ENCODE measurements at places on chromosomes 7 and 10. TPM values are rescaled to one million over a fixed set of nuclear protein-coding genes. Genes with fewer than 3 reads are reported as not detected.

Gene VAX1
- not detected for polyA plus RNA-seq

Gene TET1
- polyA plus RNA-seq = 0.11 TPM

DNA sequence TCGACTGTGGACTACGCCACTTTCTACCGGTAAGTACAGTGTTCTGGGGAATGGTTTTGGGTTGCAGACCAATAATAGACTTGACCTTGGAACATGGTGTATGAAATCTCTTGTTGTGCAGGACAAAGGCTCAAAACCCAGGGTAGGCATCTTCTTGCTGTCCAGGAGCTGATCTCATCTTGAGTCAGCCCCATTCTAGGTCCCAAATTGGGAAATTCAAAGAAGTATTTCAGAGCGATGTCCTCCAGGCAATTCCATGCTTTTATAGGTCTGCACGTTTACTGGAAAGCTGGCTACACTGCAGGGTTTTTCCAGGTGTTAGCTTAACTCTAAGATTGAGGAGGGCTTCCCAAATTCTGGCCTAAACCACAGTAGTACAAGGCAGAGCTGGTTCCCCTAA lies 180.7 kb downstream of the BMPER start:
- no peaks in the 10 kb centered on the region for H3K36me3 ChIP-seq
- no peak overlapping the region for H3K4me3 ChIP-seq
- no peak for DNase-seq
- H3K4me1 ChIP-seq = no peaks in the 10 kb centered on the region

Gene FBXL13
- 0.47 TPM for polyA plus RNA-seq

Gene PRSS1
- 22,582 TPM for polyA plus RNA-seq

DNA sequence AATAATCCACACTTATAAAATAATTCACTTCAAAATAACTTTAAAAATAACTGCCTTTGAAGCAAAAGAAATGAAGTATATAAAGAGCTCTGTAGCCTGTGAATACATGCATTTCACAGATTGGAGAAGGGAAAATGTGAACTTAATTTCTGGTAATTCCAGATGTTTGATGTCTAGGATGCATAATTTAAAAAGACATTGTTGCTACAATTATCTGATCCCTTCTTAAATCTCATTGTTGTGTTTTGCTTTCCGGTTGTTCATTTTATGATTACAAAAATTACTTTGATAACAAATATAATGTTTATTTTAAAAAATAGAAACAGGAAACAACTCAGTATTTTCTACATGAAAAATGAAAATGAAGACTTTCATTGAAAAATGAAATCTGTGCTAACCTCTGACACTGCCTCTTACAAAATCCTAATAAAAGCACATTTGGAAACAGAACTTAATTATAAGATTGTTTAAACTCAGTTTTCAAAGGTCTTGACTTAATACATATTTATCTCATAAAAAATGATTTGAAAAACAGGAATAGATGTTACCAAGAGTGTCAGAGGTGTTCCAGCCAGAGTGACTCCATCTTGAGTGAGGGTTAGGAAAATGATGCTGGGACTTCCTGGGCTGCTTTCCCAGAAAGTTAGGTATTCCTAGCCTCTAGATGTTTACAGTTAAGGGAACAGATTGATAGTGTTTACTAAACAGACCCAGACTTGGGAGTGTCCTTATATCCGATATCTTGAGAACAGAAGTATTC lies 516.6 kb upstream of the SEMA3D start:
- DNase-seq = no peak
- no peak overlapping the region for H3K27ac ChIP-seq
- H3K27me3 ChIP-seq = no peaks in the 10 kb centered on the region
- H3K4me3 ChIP-seq = no peak overlapping the region
- no peaks in the 10 kb centered on the region for H3K4me1 ChIP-seq

GRCh38 chr7:126780993-126781392 lies 471.7 kb downstream of the GRM8 start:
- H3K36me3 ChIP-seq = no peaks in the 10 kb centered on the region
- H3K4me1 ChIP-seq = no peaks in the 10 kb centered on the region
- no peaks in the 10 kb centered on the region for H3K27me3 ChIP-seq
- no peak overlapping the region for H3K4me3 ChIP-seq

DNA sequence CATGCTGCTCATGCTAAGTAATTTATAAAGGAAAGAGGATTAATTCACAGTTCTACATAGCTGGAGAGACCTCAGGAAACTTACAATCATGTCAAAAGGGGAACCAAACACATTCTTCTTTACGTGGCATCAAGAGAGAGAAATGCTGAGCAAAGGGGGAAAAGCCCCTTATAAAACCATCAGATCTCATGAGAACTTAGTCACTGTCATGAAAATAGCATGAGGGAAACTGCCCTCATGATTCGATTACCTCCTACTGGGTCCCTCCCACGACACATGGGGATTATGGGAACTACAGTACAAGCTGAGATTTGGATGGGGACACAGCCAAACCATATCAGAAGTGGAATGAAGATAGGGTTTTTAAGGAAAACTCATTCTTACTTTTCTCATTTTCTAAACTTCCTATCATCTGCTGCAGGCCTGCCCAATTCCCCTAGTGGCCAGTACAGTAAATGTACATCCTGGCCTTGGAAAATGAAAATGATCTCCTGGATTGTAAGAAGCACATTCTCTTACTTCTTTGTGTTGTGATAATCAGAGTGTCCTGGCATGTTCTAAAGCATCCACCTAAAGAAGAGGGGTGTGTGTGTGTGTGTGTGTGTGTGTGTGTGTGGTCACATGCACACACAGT lies 421.5 kb downstream of the LRMDA start:
- no peaks in the 10 kb centered on the region for H3K4me1 ChIP-seq
- DNase-seq = no peak
- no peak overlapping the region for H3K4me3 ChIP-seq
- no peak overlapping the region for H3K27ac ChIP-seq
- no peaks in the 10 kb centered on the region for H3K36me3 ChIP-seq

DNA sequence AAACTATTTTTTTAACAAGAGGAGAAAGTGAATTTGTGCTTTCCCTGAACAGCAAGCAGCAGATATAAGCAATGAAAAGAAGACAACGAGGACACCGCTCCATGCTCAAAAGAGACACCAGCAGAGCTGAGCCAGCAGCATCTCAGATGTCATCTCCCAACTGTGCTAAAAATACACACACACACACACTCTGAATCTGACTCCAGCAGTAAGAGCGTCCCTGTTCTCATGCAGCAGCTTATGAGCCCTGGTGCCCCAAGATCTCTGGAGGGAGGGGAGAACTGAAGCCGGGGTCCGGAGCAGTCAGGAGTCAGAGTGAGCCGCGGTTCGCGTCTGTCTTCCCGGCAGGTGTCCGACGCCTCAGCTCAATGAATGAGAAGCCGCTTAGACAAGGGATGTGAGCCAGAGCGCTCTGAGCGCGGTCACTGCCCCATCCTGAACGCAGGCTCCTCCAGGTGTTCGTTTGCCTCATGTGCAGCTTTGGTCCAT lies 49.2 kb downstream of the SVIL start:
- no peaks in the 10 kb centered on the region for H3K36me3 ChIP-seq
- no peaks in the 10 kb centered on the region for H3K4me1 ChIP-seq
- H3K27me3 ChIP-seq = no peaks in the 10 kb centered on the region
- DNase-seq = no peak

GRCh38 chr10:16439295-16439694 lies 2.5 kb downstream of the PTER start:
- no peak for DNase-seq
- no peaks in the 10 kb centered on the region for H3K27me3 ChIP-seq
- H3K27ac ChIP-seq = peak overlapping the region; percentile 88
- H3K36me3 ChIP-seq = no peaks in the 10 kb centered on the region
- peaks cover 11% of the 10 kb centered on the region for H3K4me1 ChIP-seq

Gene ASIC3
- polyA plus RNA-seq = 8.7 TPM

DNA sequence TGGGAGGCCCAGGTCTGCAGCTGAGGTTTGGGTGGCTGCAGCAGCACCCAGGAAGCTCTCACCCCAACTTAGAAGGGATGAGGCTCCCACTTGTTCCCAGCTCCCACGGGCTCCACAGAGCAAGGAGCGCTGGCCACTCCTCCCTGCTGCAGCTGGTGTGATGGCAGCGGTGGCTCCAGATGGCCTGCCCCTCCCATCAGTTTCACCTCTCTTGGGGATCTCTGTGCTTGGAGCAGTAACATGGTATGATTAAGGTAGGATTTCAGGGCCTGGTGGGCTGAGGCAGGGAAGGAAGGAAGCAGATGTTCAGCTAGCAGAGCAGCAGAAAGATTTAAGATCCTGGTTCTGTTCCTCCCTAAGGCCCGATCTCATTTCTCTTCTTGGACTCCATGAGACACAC lies 66.8 kb upstream of the KIF5B start:
- no peak overlapping the region for H3K4me3 ChIP-seq
- no peaks in the 10 kb centered on the region for H3K4me1 ChIP-seq
- DNase-seq = no peak

Gene WDR86
- polyA plus RNA-seq = 0.99 TPM

Measured in pancreas (tissue), 10 donors.